ENCODE measurements at places on chromosomes 13 and 19. TPM values are rescaled to one million over a fixed set of nuclear protein-coding genes. Genes with fewer than 3 reads are reported as not detected.

DNA sequence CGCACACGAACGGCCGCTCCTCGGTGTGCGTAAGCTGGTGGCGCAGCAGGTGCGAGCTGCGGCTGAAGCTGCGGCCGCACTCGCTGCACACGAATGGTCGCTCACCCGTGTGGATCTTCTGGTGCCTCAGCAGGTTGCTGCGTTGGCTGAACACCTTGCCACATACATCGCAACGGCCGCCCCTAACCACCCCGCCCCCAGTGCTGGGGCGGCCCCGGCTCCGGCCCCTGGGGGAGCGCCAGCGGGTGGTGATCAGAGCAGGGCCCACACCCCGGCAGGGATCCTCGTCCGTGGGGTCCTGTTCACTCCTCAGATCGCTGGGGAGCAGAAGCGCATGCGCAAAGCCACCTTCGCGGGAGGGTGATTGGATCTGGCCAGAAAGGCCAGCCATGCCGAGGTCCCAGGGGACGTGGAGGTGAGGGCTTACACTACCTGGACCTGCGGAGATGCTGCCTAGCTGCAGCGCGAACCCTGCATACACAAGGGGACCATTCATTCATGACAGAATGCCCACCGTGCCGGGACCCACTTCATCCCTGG is 4.7 kb upstream of the UBE2M start:
- DNase-seq = no peak

DNA sequence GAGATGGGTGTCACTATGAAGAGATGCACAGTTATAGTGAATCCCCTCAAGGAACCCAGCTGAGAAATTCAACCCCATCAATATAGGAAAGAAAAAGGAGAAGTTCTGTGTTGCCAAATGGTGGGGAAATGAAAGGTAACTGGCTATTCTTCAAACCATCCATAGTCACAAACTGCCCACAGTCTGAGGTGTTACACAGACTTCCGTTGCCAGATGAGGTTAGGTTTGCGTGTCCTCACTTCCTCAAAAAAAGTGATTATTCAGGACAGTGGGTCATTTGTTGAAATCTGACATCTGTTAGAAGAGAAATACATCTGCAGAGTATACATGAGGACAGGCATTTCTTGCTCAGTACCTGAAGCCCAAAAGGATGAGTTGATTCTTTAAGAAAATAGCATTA is 9.0 kb downstream of the SIGLEC5 start:
- DNase-seq = no peak

- DNase-seq = no peak
Measured at GRCh38 chr13:110423689-110424302, 116.7 kb downstream of the COL4A2 start.

GRCh38 chr19:1847348-1847683 is 967 bp downstream of the REXO1 start:
- no peak for DNase-seq

DNA sequence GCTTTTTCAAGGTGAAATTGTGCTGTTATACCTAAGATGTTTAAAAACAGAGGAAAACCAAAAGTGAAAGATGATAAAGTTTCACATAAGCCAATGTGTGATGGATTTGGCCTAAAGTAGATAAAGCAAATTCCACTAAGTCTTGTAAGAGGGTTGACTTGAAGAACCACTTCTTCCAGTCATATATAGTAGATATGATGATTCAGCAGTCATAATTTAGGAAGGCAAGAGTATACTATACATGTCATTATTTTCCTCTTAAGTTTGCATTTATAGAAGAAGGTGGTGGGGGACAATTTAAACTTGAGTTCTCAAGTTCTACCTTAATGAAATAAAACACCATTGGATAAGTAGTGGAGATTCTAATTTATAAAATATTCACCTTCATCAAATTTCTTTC is 37.3 kb downstream of the PHF11 start:
- no peak for DNase-seq

GRCh38 chr13:78121001-78121400 is 202.4 kb upstream of the EDNRB start:
- no peak for DNase-seq

KLK12 gene
- not detected for total RNA-seq

ZNF724 gene
- total RNA-seq = 3.2 TPM

FPR1 gene
- 15.0 TPM for total RNA-seq

Measured in omental fat pad (tissue), 4 donors.